DMS53 (cell line): ENCODE measurements at places on chromosomes 7 and 10.

- DNase-seq: no peak
These were observed 150.3 kb downstream of the POLR1F start for GRCh38 chr7:19558527-19558926.

DNA sequence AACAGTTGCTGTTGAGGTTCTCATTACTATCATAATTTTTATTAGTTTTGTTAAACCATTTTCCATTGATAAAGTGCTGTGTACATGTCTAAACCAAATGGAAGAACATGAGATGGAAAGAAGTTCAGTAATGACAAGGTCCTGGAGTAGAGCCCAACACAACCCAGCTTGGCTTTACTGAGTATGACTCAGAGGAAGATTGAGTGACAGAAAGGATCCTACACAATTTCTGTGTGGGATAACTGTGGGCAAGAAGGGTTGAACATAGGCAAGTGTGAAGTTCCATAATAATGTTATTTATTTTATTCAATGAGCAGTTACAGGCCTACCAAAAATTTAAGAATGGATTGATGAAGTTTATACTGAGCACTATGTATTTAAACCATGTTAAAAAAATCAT, 15.9 kb downstream of the PRKG1 start:
- no peak for DNase-seq

DNA sequence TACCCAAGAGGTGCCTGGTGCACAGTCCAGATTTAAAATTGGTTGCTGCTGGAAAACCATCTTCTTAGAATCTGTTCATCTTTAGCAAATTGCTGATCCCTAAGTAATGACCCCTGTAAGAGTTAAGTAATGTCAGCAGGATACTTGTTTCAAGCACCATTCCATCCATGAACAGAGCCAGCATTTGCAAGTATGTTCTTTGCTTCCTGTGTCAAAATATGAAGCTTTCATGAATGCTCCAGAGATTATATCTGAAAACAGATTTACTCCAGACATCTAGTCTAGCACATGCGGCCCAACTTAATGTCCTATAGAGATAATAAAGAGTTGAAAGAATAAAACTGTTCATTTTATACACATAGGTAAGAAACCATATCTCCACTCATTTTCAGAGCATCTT, 98.7 kb upstream of the ZNF438 start:
- no peak for DNase-seq

DNA sequence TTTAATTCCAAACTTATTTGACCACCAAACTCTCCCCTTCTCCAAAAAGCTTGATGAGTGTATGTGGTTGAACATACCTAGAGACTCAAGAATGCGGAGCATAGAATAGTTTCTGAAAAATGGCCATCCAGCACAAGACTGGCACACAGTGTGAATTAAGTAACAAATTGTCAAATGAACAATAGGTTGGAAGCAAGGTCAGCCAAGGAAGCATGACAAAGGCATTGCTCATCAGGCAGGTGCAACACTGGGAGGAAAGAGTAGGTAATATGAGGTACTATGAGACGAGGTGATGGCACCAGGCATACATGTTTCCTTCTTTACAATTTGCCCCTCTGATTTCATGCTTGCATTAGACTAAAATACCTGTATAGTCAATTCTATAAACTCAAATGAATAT, 73.7 kb downstream of the DKK1 start:
- DNase-seq: peak; percentile 72

DNA sequence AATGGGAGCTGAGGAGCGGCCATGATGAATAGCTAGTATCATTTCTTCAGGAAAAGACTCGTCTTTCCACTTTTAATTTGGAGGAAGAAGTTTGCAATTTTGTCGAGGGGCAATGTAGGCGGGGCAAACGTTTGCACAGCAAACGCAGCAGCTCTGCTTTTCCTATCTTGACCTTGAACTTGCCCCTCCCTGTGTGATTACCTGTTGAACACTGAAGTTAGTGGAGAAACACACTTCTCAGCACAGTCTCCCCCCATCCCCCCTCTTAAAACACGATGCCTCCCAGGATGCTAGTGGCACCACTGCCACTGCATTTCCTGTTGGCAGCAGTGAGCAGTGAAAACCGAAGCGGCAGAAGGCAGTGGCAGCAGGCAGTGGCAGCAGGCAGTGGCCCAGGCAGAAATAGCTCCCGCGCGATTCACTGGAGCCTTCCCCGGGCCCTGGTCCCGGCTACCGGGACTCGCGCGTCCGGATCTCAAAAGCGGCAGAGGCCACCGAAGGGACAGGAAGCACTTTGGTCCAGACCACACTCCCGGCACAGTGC, at the start of gene EPDR1:
TSS of gene EPDR1 (plus strand) at position 336 of the 544 bp plus-strand sequence. CDS start 300 bp downstream, outside the sequence.
- DNase-seq: peak; percentile 90

DNA sequence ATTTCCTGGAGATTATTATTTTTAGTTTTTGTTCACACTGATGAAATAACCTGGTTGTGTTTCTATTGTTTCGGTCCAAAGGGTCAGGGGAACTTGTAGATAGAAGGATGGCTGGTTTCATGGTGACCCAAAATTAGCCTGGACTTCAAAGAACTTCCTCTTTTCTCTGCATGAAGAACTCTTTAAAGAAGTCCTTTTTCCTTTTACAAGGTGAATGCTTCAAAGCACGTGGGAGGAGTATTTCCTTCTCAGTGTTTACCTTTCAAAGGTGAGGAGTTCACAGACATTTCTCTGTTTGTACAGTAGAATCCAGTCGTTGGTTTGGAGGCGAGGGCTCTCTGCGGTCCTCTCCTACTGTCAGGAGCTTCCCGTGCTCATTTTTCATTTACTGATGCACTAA, 561.7 kb downstream of the GATA3 start:
- peak; percentile 6 for DNase-seq

- peak; percentile 70 for DNase-seq
These were observed 178.4 kb upstream of the TARP start for GRCh38 chr7:38451840-38452239.

GRCh38 chr7:140571538-140572122, 69.0 kb downstream of the DENND2A start:
- no peak for DNase-seq

DNA sequence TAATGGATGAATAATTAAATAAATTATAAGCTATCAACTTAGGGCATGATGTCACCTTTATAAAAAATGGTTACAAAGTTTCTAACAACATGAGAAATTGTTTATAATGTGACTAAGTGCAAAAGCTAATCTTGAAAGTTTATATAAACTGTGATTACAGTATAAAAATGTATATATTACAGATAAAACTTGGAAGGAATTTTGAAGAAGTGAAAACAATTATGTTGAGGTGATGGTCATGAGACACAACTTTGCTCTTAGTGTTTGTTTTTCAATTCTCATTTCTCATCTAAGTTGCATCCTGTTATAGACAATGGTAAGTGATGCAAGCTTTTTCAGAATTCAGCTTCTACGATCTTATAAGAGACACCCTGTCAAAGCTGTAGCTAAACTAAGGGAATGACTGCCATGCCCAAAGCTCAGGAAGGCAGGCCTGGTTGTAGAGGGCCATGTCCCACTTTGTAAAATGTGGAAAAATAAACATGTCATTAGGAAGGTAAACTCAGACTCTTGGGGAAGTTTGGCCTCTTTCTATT, 23.9 kb downstream of the MACC1 start:
- no peak for DNase-seq

DNA sequence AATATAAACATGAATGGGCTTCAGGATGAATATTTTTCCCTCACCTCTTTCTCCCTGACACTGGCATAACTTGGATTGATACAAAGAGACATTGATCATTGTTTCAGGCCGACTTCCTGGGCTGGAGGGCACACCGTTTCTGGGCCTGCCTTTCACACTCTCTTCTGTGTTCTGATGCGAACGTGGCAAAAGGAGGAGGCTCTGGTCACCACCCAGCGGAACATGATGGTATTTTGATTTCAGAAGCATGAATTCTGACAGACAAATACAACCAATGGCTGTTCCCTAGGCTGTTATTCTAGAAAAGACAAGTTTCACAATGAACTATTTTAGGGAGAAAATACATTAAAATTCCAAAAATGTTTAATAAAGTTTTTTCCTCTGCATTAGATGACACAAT, 534.5 kb upstream of the MKI67 start:
- peak; percentile 5 for DNase-seq

GRCh38 chr7:44985900-44986217, 7.0 kb upstream of the MYO1G start:
- no peak for DNase-seq

DNA sequence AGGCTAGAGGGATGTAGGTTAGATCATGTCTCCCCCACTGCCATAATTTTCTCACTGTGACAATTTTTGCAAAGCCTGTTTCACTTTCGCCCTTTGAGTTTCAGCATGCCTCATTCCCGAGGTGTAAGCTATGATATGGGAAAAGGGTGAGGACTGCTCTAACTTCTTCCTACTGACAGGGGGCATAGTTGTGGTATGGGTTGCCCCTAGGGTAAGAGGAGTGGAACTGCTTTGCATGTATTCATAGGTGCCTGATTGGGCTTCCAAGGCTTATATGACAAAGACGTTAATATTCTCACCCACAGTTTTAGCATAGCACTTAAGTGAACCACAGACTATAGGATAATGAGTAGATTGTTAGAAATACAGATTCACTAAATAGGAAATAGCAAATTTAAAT, 148.7 kb downstream of the BBS9 start:
- DNase-seq: peak; percentile 29

GRCh38 chr10:101438881-101439391, 85.0 kb downstream of the BTRC start:
- peak; percentile 8 for DNase-seq

DNA sequence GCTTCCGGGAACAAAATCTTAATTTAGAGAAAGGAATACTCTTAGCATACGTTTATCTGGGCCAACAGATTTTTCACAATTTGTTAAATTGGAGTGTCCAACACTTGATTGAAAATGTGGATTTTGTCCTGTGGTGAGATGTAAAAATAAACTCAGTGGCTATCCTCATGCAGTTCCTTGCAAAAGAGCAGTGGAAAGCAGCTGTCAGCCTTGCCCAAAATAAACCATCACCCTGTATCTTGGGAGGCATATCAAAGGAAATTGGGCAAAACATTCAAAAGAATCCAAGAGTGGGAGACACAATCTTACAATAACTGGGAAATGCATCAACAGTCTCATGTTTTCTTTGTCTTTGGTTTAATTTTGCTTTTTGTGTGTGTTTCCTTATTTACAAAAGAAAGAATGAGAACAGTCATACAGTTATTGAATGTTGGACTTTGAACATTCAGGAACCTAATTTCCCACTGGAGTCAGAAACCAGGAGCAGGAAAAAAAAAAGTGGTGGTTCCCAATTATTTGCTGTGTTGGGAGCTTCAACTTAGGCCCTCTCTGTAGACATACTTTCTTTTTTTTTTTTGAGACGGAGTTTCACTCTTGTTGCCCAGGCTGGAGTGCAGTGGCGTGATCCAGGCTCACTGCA, 44.4 kb upstream of the DGKI start:
- no peak for DNase-seq
